ENCODE measurements at places on chromosomes 5 and 9.

GRCh38 chr9:131411719-131412681 is 18.1 kb downstream of the PRRC2B start:
- no peak for DNase-seq

DNA sequence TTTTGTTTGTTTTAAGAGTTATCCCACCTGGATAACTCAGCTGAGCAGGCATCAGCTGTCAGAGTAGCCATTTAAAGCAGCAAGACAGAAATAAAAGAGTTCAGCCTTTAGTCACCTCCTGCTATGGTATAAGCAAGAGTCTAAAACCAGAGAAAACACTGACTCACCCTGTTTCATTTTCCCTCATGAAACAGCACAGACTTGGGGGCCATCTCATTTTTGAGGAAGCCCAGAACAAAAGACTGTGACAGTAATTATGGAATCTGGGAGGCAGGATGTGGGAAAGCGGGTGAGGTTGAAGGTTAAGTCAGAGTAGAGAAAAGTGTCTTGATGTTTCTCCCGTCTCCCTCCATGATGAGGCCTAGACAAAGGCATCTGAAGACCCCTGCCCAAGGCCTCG is 90.2 kb upstream of the FAM174A start:
- DNase-seq, result no peak

GRCh38 chr5:135490245-135491037 is 38.3 kb upstream of the TIFAB start:
- DNase-seq, result no peak

DNA sequence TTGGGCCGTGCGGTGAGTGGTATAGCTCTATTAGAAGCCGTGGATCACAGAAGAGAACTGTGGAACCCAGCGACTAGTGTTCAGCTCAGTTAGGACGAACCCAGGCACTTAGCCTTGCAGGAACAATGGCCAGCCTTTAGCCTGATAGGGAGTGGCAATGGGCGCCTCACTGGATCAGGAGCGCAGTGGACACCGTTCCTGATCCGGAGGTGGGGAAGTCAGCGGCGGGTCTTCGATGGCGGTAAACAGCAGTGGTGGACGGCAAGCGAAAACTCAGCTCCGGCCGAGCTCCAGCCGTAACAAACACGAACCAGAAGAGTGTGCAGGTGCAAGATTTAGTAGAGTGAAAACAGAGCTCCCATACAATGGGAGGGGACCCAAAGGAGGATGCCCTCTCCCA is 340.0 kb downstream of the TLE4 start:
- no peak for DNase-seq

GRCh38 chr9:35726931-35727330 is 5.1 kb downstream of the TLN1 start:
- DNase-seq, result no peak

GRCh38 chr5:118788351-118788750 is 200.0 kb downstream of the DTWD2 start:
- DNase-seq, result no peak

DNA sequence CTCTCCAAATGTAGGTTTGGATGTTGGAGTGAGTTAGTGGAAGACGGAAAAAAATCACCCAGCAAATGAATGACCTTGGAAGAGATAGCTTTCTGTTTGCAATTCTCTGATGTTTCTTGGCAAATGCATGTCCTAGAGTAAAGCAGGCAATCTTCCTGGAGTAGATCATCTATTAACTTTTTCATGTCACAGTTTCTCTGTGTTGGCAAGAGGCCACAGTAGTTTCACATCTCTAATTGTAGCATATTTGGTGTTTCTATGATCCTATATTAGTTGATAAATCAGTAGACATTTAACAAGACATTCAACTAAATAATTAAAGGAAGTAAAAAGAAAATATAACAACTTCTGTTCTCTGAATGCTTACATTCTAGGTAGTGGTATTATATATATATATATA is 138.2 kb upstream of the MINAR2 start:
- DNase-seq, result no peak

DNA sequence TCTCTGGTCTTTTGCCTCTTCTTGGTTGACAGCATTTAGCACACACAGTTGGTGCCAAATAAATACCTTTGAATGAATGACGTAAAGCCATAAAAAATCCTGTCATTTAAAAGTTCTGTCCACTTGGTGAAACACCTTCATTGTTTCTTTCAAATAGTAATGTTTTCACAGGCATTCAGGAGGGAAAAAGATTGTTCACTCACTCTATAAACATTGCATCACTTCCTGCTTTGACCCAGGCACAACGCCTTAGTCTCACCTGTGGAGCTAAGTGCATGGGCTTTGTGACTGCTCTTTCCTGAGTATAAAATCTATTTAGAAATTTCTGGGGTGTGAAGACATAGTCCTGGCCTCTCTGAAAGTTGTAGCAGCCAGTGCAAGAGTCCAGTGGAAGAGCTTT is 88.9 kb upstream of the CXCL14 start:
- no peak for DNase-seq

GRCh38 chr9:28341913-28342312 is 768.6 kb upstream of the C9orf72 start:
- no peak for DNase-seq

GRCh38 chr9:86185872-86186271 is 73.6 kb downstream of the C9orf153 start:
- no peak for DNase-seq

GRCh38 chr9:19294219-19294618 is 63.7 kb downstream of the DENND4C start:
- no peak for DNase-seq

DNA sequence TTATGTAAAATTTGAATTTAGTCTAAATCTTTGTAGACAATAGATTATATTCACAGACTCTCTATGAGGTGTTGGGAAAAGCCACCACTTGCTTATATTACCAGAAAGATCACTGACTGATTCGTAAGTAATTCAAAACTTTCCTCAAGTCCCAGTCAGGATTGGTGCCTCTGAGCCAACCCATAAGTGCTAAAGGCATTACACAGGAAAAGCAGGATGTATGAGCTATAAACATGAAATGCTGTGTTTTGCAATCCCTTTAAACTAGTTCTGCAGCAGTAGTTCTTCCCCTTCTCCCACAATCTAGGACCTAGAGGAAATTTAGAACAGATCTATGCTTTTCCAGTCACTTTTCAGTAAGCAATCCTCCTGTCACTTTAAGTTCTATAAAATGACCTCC is 48.0 kb downstream of the SHLD3 start:
- no peak for DNase-seq

- DNase-seq, result no peak
Measured at GRCh38 chr9:37085233-37085632, 35.1 kb upstream of the ZCCHC7 start.

GRCh38 chr9:77996696-77997095 is 34.9 kb downstream of the GNAQ start:
- DNase-seq, result no peak

DNA sequence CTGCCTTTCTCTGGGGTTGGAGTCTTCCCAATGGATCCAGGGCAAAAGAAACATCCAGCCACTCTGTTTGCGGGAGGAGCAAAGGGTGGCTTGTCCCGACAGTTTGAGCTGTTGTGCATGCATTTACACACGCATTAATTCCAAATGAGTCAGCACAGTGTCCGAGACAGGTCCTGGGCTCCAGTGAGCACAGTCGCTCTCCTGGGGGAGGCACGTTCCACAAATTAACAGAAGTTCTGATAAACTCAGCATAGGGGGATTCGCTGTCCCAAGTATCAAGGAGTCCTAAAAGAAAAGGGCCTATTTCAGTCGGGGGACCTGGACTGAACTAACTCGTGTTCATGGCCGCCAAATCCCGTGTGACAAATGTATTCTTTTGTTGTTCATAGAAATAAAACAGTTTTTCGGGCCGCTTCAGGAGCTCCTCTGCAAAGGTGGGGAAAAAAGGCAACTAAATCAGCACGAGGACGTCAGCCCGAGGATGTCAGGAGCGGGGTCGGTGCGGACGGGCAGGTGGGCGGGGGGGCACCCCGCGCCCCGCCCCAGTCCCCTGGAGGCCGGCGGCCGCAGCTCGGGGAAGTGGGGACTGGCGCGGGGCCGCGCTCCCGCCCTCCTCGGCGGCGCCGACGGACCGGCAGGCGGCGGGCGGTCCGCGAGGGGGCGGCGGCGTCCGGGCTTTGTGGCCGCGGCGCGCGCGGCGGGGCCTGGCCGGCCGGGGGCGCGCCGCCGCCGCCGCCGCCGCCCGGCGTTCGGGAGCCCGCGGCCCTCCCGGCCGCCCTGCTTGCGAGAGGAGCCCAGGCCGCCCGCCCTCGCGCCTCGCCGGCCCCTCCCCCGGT is at the start of gene MSANTD3:
Gene MSANTD3 (plus strand): TSS at position 614 of the 836 bp plus-strand sequence. CDS start 14,796 bp downstream, outside the sequence.
- DNase-seq, result peak; percentile 30

DNA sequence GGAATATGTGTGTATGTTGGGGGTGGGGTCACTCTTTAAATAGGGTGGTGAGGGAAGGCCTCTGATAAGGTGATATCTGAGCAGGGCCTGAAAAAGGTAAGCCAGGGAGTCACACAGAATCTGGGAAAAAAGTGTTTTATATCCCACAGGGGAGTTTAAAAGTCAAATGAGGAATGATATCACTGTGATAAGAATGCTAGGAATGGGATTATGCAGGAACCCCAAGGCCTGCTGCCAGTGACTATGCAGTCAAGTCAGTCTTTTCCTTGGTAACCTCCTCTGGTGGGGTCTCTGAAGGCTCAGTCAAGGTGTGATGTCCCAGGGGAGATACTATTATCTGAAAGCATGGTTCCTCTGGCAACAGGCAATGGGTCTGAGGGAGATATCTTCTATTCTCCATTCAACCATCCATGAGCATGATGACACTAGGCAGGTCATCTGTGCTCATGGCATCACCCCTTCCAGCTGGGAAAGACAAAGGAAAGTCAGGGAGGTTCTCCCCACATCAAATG is 53.5 kb downstream of the GRIA1 start:
- DNase-seq, result no peak

- no peak for DNase-seq
Measured at GRCh38 chr9:12878351-12878978, 103.6 kb downstream of the LURAP1L start.

DNA sequence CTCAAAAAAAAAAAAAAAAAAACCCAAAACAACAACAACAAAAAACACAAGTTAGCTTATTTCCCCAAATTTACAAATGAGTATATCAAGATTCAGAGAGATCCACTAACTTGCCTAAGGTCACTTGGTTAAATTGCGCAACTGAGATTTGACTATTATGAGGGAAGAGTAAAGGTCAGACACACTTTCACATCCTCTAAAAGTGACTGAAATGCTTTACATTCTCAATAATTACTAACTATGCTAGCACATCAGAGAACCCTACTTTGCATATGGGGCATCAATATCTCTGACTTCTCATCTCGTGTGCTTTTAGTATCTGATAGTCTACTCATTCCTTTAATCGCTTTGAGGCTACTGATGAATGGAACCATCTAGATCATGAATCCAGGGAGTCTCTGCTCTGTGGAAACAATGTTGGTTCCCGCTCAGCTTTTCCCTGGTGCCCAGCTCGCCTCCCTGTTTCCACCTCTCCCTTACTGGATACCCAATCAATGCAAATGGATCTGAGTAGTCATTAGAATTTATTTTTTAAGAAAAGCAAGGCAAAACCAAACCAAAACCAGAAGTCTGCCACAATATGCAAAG is 182.1 kb upstream of the TRIM32 start:
- DNase-seq, result no peak
